ENCODE measurements at places on chromosomes 12 and 14. TPM values are rescaled to one million over a fixed set of nuclear protein-coding genes. Genes with fewer than 3 reads are reported as not detected.
A peak's percentile ranks its signal among the peaks of the same experiment; 100 is the strongest.

GRCh38 chr12:89228491-89228890 lies 123.8 kb downstream of the DUSP6 start:
- no peak for DNase-seq

GRCh38 chr14:92613008-92613658 lies 99.6 kb downstream of the RIN3 start:
- peak; percentile 69 for DNase-seq

DNA sequence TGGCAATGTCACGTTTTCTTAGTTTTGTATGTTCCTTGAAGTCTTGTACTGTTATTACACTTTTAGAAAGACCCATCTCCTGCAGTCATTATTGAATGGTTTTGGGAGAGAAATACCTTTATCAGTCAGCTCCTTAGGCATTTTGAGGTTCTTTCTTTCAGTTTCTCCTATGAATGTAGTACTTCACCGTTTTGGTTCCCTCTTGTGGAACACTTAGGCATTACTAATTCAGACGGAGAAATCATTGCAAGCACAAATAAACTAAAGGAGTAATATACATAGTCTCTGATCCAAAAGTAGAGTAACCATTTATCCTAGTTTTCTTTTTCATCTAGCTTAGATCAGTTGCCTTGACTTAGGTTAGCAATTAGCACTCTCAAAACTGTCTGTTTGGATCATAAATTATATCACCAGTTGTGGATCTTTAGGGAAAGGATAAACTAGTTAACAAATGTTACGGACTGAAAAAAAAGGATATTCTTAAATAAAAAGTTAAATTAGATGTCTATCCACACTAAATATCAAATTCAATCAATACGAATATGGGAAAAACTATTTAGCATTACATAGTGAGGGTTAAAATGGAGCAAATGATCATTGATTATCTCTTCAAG lies 1538.3 kb upstream of the SEL1L start:
- DNase-seq, result peak; percentile 22

GRCh38 chr12:47207340-47207717 lies 127.6 kb upstream of the AMIGO2 start:
- DNase-seq, result no peak

GRCh38 chr14:104639471-104639870 lies 34.9 kb upstream of the TMEM179 start:
- no peak for DNase-seq

DNA sequence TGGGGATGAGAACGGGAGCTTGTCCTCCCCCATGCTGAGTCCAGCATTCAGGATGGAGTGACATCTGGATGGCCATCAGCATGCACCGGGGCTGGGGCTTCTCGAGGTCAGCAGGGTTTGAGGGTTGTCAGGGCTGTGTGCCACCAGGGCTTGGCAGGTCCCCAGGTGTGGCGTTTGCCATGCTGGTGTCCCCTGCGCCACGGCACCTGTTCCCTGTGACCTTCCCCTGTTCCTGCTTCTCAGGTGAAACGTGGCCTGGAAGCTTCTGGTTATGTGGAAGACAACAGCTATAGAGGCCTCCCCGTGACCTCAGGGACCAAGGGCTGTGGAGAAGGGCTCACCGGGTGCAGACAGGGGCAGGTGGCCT lies 152.4 kb downstream of the KIF26A start:
- DNase-seq, result no peak

GRCh38 chr14:56341766-56342493 lies 223.7 kb downstream of the PELI2 start:
- DNase-seq, result no peak

DNA sequence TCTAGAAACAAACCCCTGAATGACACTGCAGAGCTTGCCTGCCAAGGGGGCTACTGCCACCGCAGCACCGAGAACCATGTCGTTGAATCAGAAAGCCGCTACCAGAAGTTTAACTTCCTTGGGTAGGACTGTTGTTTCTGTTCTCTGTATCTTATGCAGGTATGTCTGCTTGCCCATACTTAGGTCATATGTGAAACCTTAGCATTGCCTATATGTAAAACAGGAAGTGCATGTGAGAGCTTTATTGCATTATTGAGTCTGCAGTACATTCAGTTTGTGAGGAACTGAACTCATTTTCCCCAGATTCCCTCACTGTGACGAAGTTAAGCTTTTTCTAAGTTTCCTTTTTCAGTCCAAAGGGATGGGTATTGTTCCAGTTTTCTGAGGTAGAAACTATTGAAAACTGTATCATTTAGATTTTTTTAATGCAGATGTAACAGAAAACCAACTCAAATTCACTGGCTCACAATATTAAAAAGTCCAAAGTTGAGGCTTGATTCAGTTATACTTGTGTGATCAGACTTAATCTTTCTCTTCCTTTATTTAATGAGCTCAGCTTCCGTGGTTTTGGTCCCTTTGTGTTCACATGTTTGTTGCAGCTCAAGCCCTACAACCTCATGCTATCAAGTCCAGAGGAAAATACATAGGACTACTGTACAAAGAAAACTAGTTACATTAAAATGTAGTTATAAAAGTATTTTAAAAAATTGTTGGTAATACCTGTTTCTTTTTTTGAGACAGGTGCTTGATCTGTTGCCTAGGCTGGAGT lies 6.9 kb downstream of the FBXO34 start:
- DNase-seq, result no peak

GRCh38 chr12:30108666-30109065 lies 324.9 kb upstream of the TMTC1 start:
- DNase-seq, result no peak

DNA sequence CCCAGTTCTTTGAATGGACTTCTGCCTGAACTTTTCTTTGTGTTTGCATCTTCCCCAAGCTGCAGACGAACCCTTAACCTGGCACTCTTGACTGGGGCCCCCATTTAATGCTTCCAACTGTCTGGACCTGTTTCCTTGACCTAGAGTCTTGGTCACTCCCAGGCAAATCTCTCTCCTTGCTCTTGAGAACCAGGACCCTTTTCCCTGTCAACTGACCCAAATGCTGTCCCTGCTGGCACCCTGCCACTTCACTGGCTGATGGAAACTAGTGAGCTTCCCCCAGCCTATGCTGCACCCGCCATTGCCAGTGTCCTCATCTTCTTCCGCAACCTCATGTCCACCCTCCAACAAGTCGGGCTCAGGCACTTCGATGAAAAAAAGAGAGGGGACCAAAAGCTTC lies 79.5 kb downstream of the PRIMA1 start:
- no peak for DNase-seq

DNA sequence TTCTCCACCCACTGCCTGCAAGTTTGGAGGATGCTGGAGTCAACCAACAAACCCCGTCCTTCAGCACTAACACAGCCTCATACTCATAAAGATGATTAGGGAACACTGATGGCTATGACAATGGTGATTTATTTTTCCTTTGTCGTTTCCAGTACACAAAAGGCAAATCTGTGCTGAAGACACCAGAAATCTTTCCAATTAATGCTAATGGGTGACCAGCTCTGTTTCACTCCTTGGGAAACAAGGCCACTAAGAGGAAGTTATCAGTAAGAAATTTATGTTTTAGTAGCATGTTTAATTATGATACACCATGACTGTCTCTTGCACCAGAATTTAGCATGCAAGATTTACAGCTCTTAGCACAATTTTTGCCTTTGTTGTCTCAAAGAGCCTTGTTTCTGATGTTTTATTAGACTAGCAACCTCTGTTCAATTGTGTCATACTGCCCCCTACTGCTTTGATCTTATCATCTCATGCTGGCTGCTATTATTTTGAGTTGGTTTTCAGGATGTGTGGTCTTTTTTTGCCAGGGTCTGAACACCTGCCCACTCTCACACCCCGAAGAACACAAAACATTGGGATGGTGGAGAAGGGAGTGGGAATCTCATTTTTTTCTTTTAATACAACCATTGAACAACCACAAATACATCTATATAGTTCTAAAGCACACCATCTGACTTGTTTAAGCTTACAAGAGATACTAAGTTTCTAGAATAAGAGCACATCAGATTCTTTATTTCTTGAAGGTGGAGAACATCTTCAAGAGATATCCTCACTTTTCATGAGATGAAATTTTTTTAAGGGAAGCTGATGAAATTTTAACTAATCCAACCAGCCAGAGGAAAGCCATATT lies 160.9 kb downstream of the SPTSSA start:
- DNase-seq, result peak; percentile 46

DNA sequence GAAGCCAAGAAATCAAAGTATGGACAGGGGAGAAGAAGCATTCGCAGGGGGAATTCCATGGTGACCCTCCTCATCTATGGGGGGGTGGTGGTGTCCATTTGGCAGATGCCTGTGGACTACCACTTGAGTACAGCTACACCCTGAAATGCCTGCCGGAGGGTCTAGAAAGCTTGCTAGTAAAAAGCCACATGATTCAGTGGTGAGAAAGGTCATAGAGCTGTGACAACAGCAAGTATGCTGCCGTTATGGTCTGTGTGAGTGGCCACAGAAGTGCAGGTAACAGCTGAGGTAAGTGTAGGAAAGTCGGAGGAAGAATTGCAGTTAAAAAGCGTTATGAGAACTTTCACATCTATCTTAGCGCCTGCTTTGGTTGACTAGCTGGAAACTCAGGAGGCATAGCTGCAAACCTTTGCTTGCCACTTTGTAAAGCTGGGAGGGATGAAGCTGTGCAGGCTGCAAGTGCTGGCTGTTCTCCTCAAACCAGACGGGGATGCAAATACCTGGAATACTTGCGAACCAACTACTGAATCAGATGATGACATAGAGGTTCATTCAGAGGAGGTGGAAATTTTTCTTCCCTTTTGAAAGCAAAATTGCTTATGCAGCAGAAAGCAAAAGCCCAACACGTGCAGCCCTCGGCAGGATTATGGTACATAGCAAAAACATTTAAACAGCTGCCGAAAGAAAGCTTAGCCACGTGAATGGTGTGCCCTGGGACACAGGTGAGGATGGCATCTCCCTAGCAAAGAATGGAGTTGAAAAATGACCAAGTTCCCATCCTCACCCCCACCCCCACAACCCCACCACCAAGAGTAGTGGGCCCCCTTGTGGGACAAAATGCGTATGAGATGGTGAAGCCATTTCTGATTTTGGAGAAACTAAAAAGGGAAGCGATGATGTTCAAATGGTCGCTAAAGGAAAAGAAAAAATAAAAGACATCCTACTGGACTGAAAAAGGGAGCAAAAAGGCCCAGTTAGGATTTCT lies 287.0 kb downstream of the RERGL start:
- no peak for DNase-seq

DNA sequence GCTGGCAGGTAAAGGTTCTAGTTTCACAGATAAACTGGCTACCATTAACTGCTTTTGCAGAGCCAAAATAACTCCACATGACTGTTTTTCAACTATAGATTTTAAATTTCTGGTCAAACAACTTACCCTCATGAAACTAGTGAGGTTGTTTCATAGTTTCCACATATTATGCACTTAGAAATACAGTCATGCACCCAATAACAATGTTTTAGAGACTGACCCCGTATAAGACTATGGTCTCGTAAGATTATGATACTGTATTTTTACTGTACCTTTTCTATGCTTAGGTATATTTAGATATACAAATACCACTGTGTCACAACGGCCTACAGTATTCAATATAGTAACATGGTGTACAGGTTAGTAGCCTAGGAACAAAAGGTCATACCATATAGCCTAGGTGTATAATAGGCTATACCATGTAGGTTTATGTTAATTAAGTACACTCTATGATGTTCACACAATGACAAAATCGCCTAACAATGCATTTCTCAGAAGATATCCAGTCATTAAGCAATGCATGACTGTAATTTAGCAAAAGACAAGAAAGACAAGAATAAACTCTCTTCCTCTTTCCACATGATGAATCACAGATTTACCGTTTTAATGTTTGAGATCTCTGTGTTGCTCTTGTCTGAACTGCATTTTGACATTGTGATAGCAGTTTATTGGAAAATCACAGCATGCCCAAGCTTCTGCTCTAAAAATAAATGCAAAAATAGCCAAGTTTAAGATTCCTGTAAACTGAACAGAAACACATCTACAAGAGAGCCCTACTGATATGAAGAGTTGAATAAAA lies 17.1 kb downstream of the DICER1 start:
- no peak for DNase-seq

DNA sequence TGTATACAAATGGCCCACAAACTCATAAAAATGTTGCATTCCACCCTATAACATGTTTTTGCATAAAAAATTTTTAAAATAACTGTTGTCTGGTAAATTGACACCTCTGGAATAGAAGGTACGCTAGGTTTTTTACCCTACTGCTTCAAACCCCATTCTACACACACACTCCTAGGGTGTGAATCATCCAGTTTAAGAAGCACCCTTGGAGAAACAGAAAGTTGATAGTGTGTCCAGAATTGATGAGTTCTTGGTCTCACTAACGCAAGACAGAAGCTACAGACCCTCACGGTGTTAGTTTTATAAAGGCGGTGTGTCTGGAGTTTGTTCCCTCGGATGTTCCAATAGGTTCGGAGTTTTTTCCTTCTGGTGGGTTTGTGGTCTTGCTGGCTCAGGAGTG lies 158.5 kb downstream of the KLRB1 start:
- DNase-seq, result no peak

- no peak for DNase-seq
These were observed 138.2 kb downstream of the SRGAP1 start for GRCh38 chr12:63982604-63983295.

DNA sequence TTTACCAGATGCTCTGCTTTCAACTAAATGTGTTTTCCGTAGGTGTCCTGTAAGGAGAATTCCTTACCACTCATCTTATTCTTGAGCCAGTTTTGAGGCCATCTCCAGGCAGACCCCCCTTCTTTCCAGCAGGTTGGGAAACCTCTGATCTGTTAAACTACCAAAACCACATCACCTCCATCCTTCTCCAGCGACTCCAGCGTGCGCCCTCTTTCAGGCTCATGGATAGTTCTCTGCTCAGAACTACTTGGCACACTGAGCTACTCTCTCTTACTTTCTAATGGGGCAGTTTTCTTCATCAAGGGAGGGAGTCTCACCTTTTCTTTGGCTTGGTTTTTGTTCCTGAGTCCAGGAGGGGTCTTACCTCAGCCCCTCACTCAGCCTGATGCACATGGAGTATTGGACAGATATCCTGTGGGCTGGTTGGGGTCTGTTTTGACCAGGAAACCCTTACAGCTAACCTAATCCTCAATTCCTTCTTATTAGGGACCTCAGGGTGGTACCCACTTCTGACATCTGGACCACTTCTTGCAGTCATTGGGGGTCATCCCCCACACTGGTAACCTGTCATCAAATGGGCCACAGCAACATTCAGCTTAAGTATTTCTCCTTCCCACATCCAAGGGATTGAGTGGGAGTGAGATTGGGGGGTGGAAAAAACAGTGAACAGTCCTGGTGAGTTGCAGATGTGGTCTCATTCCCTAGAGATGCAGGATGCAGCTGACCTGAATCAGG lies 5.2 kb downstream of the DHRS2 start:
- DNase-seq, result no peak

- DNase-seq, result no peak
These were observed 9.6 kb downstream of the FAIM2 start for GRCh38 chr12:49893753-49894750.

GRCh38 chr12:44296624-44297197 lies 460.8 kb downstream of the TMEM117 start:
- no peak for DNase-seq

- DNase-seq, result no peak
These were observed 261.7 kb upstream of the FKBP4 start for GRCh38 chr12:2533036-2533435.

DEGS2 gene
- total RNA-seq, result not detected

ALKBH1 gene
- total RNA-seq, result 10.8 TPM

MIP gene
- total RNA-seq, result 0.10 TPM

DCN gene
- total RNA-seq, result not detected

ESRRB gene
- total RNA-seq, result 0.08 TPM

GALNT16 gene
- 2.8 TPM for total RNA-seq

POLE2 gene
- 6.7 TPM for total RNA-seq

KCNC2 gene
- not detected for total RNA-seq

AKAP6 gene
- 4.4 TPM for total RNA-seq

G2E3 gene
- 23.9 TPM for total RNA-seq

NRIP2 gene
- total RNA-seq, result 0.13 TPM

All from endothelial cell (in vitro differentiated cells).